ENCODE measurements at places on chromosomes 5 and 9.

DNA sequence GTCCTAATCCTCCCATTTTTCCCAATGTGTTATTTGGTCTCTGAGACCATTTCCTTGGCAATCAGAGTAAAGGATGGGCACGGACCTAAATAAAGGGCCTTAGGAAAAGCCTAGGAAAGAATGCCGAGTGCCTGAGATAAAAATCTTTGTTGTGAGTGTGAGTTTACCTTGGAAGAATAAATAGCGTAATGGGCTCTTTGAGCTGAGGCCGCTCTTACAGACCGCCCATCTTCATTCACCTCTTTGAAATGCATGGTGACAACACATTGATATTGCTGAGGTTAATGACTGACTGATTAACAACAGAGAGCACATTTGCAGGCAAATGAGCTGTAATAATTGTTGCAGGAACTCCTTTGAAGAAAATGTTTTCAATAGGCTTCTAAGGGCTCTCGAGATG is 1967.1 kb upstream of the WWC1 start:
- no peak for DNase-seq

GRCh38 chr9:79581388-79581787 is 9.6 kb downstream of the TLE4 start:
- no peak for DNase-seq

DNA sequence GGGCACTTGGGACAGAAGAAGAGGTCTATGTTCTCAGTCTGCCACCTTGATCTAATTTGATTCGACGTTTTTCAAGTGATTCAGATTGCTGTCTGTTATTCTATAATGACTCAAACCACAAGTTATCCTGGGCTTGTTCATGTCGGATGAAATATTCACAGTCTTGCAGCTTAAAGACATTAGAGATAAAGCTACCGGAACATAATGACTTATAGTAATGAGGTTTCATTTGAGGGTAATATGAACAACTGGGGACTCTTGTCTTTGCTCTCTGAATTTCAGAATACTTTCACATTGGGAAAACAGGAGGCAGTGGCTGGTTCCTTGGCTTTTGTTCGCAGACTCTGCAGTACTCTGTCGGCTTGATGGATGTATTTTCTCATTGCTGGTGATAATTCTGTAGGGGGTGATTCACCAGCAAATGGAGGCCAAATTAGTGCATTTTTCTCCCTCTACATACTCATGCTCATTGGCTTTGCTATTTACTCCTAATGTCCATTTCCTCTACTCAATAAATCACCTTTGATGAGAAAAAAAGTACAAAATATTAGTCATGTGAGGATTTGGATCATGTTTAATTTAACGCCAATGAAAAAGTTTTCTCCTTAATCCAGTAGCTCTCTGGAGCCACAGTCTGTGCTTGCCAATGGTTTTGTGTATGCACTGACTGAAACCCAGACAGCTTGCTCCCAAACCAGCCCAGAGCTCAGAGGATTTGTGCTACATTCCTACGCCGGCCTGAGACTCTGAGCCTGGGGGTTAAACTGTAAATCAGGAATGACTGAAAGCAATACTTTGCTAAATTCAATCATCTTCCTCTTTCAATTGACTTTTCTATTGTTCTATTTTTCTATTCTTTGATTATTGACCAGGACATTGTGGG is 154.7 kb upstream of the ANKH start:
- DNase-seq, result no peak

- DNase-seq, result peak; percentile 80
Observed at GRCh38 chr9:131394464-131395156, 724 bp downstream of the PRRC2B start.

GRCh38 chr5:146291421-146292074 is 47.1 kb upstream of the POU4F3 start:
- no peak for DNase-seq

DNA sequence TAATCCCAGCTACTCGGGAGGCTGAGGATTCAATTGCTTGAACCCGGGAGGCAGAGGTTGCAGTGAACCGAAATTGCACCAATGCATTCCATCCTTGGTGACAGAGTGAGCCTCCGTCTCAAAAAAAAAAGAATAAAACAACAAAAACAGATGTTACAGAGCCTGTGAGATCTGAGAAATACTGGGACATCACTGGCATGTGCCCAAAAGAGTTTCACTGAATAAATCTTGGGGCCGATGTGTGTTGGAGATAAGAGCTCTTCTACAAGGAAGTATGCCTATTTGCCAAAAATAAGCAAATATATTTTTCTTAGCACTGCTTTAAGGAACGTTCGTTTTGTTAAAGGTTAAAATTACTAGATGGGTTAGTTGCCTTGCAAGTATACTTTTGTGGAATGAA is 55.1 kb downstream of the KIAA1958 start:
- no peak for DNase-seq

GRCh38 chr9:124399968-124400940 is 15.0 kb downstream of the PSMB7 start:
- DNase-seq, result no peak

GRCh38 chr5:119361594-119362125 is 5.8 kb downstream of the TNFAIP8 start:
- no peak for DNase-seq

- no peak for DNase-seq
Observed at GRCh38 chr9:136050266-136050700, 44.8 kb downstream of the NACC2 start.

GRCh38 chr5:126562823-126563222 is 32.2 kb downstream of the ALDH7A1 start:
- DNase-seq, result no peak

DNA sequence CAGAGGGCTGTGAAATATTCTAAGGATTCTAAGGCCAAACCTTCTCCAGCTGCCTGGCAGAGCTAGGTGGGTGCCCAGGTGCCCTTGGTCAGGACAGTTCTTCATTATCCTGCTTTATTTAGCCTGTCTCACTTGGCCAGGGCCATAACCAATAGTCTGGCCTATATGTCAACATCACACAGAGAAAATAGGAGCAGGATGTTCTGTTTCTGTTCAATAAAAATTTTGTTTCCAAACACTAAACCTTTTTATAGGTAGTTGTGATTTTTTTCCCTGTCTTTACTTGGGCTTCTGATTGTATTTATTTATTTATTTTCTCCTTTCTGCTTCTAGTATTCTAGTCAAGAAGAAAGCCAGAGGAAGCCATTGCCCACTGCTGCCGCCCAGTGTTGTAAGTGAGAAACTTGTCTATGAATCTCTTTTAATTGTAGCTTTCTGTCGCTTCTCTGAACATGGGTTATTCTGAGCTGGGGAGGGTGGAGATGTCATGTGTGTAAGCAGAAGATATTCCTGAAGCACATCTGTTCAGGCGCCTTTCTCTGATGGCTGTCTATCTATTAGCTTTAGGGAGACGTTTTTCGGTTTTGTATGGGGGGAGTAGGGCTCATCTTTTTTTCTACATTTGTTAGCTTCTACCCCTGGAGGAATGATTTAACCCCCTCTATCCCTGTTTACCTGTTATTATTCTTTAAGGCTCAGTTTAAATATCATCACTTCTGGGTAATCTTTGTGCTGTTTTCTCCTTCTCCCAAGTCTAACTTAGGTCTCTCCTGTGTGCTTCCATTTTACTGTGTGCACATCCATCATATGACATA is 97.1 kb downstream of the UNC13B start:
- DNase-seq, result peak; percentile 83

GRCh38 chr5:161077496-161077895 is 225.5 kb upstream of the ATP10B start:
- DNase-seq, result no peak

GRCh38 chr5:94082405-94082804 is 341.0 kb upstream of the POU5F2 start:
- no peak for DNase-seq
